ENCODE measurements at places on chromosomes 1 and 21. TPM values are rescaled to one million over a fixed set of nuclear protein-coding genes. Genes with fewer than 3 reads are reported as not detected.

Gene CRYBG2
- total RNA-seq: 2.8 TPM

Gene MR1
- total RNA-seq: 1.00 TPM

Gene HES3
- total RNA-seq: not detected

Gene CNTN2
- 1.4 TPM for total RNA-seq

Gene CBR1
- 277 TPM for total RNA-seq

GRCh38 chr1:33078030-33078591, 2.8 kb upstream of the AZIN2 start:
- DNase-seq: no peak

DNA sequence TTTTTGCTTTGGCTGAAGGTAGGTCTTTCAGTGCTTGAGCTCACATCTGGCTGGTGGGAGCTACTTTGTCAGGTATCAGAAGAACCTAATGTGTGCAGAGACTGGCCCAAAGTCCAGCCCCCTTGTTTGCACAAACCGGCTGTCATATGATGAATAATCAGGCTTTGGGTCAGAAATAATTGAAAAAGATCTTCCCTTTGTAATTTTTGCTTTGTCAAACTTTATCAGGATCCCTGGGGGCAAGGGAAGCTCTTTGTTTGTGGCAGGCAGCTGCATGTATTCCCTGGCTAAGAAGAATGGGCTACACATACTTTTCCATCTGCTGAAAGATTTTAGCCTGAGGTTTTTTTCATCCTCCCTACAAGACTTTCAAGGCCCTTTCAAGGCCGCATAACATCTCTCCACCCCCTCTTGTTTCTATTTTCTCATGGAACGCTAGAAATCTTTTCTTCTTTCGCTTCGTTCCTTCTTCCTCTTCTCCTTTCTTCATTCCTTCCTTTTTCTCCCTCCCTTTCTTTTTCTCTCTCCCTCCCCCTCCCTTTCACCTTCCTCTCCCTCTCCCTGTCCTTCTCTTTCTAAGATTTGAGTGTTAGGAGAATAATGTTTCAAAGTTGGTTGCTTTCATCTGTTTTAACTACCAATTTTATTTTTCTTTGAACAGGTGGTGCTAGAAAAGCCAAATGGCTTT, 25.5 kb downstream of the TUFT1 start:
- no peak for DNase-seq

GRCh38 chr1:52706941-52707926, 9.1 kb upstream of the COA7 start:
- DNase-seq: peak; percentile 71

- DNase-seq: no peak
These were observed 243.2 kb downstream of the PTBP2 start for GRCh38 chr1:96964761-96965160.

DNA sequence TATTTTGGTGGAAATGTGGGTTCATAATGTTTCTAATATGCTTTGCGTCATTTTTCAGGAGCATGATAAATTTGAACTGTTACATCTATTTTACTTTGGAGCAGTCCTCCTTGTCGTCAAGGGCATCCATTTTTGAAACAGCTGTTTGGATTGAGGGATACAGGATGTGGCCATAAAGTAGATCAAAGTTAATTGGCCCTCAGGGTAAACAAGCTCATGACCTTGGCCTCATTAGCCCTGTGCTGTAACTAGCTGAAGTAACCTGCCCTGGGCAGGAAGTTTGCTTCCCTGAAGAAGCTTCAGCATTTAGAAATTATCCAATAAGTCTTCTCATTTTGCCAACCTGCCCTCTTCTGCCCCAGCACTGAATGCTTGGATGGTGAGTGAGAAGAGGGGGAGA, 24.8 kb upstream of the RGL1 start:
- no peak for DNase-seq

DNA sequence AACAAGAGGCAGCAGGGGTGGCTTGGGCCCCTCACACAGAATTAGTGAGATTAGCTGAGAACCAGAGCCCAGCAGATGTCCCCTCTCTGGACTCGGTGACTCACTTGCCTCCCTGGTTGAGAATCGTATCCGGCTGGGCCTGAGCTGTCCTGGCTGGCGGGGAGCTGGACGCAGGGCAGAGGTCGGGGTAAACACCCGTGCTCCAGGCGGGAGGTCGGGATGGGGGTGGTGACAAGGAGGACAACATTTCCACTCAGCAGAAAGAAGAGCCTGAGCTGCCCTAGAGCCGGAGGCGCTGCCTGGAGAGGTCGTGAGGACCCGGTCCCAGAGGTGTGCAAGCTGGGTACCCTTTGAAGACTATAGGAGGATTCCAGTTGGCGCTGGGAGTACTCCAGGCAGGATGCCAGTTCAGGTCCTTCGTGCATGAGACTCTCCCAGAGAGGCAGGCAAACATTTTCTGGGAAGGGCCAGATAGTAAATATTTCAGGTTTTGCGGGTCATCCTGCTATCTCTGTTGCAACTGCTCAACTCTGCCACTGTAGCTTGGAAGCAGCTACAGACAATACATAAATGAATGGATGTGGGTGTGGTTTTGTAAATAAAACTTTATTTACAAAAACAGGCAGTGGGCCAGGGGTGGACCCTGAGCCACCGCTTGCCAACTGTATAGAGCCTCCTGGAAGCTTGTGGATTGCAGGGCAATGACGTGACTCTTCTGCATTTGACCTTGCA, 116.8 kb upstream of the WNT4 start:
- peak; percentile 64 for DNase-seq

- DNase-seq: peak; percentile 41
These were observed 14.0 kb upstream of the L1TD1 start for GRCh38 chr1:62180639-62181038.

DNA sequence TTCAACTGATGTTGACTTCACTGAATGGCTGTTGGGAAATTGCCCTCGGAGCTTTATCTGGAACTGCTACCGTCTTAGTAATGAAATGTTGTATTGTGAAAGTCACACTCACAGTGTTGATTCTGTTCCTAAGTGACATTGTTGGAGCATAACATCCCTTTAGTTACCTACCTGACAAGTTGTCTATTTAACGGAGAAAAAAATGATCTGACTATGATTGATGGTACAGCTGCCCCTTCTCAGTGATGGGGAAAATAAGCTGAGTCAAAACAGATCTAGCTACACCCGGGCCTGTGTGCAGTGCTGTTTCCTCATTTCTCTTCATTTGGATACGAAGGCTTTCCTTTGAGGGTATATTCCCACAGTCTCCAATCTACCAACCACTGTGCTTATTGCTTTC, 472.3 kb upstream of the BRINP3 start:
- no peak for DNase-seq

DNA sequence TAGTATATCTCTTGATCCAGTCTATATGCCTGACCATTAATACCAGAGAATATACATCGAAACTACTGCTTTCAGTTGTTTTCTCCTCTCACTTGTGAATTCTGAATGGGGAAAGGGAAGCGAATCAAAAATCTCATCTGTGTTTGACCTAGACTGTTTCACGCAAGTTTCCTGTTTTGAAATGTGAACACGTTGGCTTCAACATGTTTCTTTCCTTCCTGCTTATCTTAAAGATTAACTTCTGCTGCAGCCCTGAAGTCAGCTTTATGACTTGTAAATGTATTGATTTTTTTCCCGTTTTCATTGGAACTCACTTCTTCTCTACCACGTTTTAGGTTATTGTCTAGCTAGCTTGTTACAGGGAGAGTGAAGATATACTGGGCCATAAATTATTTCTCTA, 49.9 kb downstream of the SNX27 start:
- DNase-seq: no peak

Data from transverse colon (tissue), 4 donors.